H4 (cell line): ENCODE measurements at places on chromosomes 11 and 22.

DNA sequence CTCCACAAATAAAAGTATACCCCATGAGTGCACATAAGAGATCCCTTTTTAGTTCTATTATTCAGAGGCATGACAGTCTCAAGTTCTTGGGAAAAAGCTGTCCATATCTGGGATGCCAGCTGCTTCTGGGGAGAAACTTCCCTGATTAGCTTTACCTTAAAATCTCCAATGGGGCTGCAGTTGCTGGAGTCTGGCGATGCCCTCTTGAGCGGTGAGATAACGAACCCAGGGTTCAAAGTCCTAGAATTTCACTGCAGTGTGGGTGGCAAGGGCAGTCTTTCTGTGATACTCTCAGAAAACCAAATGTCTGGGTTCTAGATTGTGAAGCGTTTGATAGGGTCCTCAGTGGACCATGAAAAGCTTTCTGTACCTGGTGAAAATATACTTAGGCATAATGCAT, 7.4 kb upstream of the PRR33 start:
- no peak for DNase-seq

DNA sequence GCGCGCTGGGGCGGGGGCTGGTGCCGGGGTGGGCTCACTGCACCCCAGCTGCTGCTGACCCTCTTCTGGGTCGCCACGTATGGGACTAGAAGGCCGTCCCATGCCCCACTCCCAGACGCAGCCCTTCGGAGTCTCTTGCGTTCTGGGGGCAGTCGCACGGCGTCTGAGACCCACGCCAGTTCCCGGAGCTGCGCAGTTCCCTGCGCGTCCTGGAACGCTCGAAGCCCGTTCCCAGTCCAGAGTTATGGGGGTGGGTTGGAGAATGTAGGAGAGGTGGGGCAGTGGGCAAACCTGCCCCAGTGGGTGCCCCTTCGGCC, 375 bp downstream of the LAYN start:
- no peak for DNase-seq

- DNase-seq: no peak
Observed at GRCh38 chr11:17558916-17559315, 11.9 kb downstream of the OTOG start.

DNA sequence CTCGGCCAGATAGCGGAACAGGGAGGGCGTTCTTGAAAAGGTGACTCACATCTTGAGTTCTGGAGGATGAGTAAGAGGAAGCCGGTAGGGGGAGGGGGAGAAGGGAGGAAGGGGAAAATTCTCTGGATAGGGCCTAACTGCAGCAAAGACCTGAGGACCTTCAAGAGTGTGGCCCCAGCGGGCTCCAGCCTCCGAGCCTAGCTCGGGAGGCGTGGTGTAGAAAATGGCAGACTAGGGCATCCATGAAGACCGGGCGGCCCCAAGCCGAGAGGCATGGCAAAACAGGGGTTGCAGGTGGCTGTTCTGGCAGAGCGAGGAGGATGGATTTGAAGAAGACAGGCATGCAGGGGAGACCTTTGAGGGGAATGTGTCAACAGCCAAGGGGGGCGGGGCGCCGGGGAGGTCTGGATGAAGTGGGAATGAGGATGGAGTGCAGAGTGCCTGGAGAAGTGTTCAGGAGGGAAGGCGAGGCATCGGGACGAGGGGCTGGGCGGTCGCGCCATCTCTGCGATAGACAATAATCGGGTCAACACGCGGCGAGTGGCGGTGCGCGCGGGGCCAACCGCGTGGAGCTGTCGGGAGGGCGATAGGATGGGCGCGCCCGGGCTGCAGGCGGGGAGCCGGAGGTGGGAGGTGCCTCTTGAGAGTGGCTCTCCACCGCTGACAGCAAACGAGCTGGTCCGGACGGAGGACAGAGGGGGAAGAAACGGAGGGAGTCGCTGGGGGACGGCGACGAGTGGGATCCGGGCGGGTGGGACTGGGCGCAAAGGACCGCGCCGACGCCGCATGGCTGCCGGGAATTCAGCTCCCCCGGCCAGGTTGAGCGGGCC, 40.0 kb upstream of the CREB3L1 start:
- peak; percentile 87 for DNase-seq

- no peak for DNase-seq
Observed at GRCh38 chr22:46812034-46812605, 49.7 kb downstream of the TBC1D22A start.

- no peak for DNase-seq
Observed at GRCh38 chr11:32830796-32831195, 1.1 kb downstream of the PRRG4 start.

DNA sequence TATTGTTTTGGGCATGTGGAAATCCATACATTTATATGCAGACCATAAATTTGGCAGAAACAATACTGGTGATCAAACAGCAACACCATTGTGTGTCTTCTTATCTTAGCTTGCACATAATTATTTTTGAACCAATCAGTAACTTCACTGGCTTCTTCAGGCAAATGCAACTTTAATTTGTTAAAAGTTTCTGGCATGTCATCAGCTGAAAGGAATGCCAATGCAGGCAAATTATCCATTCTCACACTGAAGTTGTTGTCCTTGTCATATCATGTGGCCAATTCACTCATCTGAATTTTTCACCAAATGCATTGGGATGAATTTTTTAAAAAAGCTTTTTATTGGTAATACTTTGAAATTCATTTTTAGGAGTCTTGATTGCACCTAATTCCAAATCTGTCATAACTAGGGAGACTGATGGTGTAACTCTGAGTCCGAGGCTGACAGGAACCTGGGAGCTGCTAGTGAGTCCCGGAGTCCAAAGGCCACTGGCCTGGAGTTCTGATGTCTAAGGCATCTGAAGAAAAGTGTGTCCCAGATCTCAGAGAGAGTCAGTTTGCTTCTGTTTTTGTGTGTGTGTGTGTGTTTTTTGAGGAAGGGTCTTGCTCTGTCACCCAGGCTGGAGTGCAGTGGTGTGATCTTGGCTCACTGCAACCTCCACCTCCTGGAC, 17.4 kb upstream of the OR10V1 start:
- DNase-seq: no peak
